NCI-H1930 (cell line): ENCODE measurements at places on chromosomes 16 and 17.

DNA sequence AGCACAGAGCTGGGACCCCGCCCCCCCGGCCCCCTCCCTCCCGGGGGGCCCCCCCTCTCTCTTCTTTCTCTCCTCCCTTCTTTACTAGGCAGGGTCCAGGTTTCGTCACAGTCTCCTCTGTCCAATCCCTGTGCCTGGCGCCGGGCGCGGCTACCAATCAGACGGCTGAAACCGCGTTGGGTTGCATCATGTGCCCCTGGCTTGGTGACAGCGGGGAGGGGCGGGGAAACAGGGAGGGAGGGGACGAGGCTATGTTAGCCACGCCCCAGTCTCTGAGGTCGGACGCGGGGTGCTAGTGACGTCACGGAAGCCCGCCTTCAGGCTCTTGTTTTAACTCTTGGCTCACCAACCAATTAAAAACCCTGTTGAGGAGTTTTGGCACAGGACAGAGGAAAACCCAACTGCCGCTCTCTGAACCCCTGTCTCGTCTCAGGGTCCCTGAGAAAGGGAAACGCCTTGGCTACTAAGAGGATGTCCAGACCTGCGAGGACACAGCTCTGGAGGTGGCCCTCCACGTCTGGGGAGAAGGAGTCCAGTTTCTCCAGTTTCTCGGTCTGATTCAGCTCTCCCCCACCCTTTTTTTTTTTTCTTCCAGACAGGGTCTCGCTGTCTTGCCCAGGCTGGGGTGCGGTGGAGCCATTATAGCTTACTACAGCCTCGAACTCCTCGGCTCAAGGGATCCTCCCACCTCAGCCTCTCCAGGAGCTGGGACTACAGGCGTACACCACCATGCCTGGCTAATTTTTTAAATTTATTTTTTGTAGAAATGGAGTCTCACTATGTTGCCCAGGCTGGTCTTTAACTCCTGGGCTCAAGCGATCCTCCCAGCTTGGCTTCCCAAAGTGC, 441 bp upstream of the PLEKHH3 start:
- peak; percentile 98 for DNase-seq

GRCh38 chr16:14476183-14476582, 153.9 kb downstream of the PARN start:
- no peak for DNase-seq

GRCh38 chr16:48064971-48065370, 90.8 kb downstream of the ABCC12 start:
- no peak for DNase-seq

GRCh38 chr17:27612160-27612770, 18.7 kb upstream of the LGALS9 start:
- DNase-seq, result no peak

GRCh38 chr17:38667099-38667786, 7.5 kb downstream of the EPOP start:
- peak; percentile 58 for DNase-seq

DNA sequence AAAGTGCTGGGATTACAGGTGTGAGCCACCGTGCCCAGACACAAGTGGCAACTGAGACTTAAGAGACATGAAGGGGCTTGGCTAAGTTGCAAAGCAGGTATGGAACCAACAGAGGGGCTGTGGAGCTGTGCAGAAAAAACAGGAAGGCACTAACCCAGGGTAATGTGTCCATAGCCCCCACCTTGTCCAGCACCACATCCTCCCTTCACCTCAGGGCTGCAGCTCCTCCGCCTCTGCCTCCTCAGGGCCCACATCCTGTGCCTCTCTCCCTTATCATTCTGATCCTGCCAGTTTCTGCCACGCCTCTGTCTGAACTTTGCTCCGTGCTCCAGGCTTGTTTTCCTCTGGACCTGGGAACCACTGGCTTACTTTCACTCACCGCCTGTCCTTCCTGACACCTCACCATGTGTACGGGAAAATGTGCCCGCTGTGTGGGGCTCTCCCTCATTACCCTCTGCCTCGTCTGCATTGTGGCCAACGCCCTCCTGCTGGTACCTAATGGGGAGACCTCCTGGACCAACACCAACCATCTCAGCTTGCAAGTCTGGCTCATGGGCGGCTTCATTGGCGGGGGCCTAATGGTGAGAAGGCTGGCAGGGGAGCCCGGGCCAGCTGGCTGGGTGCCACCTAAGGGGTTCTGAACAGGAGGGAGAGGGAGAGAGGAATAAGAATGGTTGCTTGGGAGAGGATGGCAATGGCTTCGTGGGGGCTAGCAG, at the start of gene TM4SF5:
Gene TM4SF5, plus strand, starts transcription at position 368 of the 716 bp plus-strand sequence. Its CDS starts 37 bp downstream, at position 405.
- DNase-seq, result no peak

- no peak for DNase-seq
Measured at GRCh38 chr16:66203476-66203875, 163.0 kb upstream of the CDH5 start.

GRCh38 chr16:81696166-81696960, 82.7 kb upstream of the PLCG2 start:
- no peak for DNase-seq

DNA sequence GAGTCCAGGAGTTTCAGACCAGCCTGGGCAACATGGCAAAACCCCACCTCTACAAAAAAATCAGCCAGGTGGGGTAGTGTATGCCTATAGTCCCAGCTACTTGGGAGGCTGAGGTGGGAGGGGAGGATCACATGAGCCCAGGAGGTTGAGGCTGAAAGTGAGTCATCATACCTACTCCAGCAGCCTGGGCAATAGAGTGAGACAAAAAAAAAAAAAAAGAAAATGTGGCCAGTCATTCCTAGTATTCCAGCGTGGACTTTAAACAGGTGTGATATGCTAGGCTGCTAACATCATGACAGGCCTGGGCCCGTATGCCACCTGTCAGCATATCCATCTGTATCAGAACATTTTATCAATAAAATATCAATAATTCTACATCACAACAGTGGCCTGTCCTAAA, 143.3 kb downstream of the AATF start:
- DNase-seq, result no peak
